ENCODE measurements at places on chromosomes 6 and 20.

- no peak for DNase-seq
Observed at GRCh38 chr6:79236711-79237110, 2.2 kb upstream of the HMGN3 start.

DNA sequence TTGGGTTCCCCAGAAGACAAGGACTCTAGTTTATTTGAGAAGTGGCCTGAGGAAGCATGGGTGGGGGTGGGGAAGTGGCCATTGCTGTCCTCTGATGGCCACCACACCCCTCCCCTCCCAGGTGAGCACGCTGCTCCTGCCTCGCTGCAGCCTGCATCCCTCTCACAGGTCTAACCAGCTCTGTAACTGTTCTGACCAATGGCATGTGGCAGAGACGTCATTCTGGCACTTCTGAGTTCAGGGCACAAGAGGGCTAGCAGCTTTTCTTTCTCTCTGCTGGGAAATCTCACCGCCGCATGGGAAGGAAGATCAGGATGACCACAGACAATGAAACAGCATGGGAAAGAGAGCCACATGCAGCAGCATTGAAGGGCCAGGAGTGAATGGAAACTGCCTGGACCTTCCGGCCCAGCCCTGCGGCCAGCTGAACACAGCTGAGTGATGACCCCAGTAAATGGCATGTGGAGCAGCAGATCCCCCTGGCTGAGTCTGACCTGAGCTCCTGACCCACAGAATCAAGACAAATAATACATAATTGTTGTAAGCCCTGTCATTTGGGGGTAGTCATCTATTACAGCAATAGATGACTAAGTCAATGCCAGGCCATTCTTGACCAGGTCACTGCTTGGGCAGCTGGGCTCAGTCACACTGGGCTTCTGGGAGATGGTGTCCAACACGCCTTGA lies 179.8 kb downstream of the LINC00237 start:
- no peak for DNase-seq

DNA sequence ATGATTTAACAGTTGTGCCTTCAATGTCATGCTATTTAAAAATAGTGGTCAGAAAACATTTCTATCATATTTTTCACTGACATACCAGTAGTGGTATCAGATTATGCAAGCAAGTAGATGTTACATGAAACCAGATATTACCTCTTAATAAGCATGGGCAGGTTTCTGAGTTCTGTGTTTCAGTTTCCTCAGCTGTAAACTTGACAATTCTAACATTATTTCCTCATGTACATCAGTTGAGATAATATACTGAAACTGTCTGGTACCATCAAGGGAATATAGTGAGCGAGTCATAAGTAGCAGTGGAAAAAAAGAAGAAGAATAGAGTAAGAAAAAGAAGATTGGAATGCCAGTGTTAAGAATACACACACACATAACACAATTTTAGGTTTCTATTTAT lies 477.9 kb upstream of the MANEA start:
- no peak for DNase-seq

- DNase-seq = no peak
Observed at GRCh38 chr20:31237763-31238162, 19.7 kb upstream of the DEFB115 start.

Data from G401 (cell line).